ENCODE measurements at places on chromosomes 2 and 18.

DNA sequence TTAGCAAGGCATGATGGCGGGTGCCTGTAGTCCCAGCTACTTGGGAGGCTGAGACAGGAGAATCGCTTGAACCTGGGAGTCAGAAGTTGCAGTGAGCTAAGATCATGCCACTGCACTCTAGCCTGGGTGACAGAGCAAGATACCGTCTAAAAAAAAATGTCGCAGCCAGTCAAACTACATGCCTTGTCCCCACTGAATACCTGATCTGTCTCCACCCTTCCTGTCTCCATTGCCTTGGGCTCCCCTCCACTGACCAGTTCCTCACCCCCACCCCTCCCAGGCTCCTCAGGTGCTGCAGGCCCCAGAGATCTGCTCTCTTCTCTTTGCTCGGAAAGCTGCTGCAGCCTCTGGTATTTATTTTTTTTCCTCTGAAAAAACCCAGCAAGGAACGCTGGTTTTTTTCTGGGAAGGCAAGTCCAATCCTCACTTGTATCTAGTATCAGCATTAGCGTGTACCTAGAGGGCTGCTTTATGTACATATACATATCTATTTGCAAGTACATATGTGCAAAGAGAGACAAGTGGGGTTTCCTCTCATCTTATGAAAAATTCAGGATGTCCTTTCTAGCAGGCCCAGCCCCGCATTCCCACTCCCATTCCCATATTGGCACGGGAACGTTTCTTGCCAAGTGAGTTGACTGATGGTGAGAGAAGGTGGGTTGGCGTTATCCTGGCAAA, 4.4 kb downstream of the PSD4 start:
- DNase-seq: no peak

DNA sequence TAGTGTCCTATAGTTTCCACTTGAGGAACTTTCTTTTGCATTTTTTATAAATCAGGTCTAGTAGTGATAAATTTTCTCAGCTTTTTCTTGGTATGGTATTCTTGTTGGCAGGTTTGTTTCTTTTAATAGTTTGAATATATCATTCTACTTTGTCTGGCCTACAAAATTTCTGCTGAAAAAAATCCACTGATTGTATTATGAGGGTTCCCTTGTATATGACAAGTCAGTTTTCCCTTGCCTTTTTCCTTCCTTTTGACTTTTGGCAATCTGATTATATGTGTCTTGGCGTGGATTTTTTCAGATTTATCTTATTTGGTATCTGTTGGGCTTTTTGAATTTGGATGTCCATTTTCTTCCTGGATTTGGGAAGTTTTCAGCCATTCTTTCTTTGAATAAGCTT, 41.9 kb downstream of the MOCOS start:
- no peak for DNase-seq

DNA sequence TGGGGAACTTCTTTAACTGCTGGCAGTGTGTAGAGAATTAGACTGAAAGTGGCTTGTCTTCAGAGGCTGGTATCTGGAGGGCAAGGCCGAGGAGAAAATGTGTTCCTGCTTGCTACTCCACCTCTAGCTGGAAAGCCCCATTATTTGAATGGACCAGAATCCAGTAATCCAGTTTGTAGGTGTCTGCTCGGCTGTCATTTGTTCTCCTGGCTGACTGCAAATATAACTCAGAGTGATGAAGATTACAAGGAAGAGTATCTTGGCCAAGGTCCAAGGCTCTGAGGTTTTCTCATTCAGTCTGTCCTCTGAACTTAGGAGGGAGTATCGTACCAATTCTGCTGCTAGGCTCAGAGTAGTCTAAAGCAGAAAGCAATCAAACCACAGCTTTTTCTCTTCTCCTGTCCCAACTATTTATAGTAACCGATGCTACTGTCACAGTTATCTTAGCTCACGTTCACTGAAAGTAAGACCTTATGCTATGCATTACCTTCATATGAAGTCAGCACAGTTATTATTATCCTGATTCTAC, 228.6 kb downstream of the SETBP1 start:
- DNase-seq: no peak

- no peak for DNase-seq
Observed at GRCh38 chr2:98773907-98774306, 43.0 kb upstream of the MGAT4A start.

- no peak for DNase-seq
Observed at GRCh38 chr2:148110184-148110583, 89.3 kb downstream of the MBD5 start.

DNA sequence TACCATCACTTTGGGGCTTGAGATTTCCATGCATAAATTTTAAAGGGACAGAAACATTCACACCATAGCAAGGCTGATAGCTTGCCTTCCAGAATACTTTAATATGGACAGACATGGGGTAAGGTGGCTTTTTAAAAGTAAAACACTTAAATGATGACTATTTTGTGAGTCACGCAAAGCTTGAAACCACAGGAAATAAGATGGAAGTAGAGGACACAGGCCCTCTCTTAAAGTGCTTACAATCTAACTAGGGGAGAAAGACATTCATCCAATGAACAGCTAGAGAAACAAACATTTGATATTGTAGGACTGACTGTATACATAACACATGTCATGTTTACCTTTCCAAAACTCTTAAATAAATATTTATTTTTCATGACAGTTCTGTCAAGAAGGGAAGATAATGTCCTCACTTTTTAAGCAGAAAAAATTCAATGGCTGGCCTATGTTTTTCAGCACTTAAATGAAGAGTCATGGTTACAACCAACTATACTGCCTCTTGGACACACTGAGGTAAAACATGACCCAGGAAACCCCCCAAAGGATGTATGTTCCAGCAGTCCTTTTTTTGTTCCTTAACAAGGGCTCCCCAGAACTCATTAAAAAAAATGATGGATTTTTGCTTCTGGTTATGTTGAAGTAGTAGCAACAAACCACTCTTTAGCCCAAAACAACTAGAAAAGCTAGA, 120.0 kb upstream of the RBMS1 start:
- DNase-seq: no peak

GRCh38 chr2:80365762-80366161, 61.2 kb upstream of the LRRTM1 start:
- no peak for DNase-seq

- no peak for DNase-seq
Observed at GRCh38 chr2:37059841-37060240, 24.3 kb downstream of the HEATR5B start.

GRCh38 chr18:8260319-8260718, 348.9 kb upstream of the RAB12 start:
- DNase-seq: no peak

- DNase-seq: no peak
Observed at GRCh38 chr2:148303161-148303560, 282.3 kb downstream of the MBD5 start.

GRCh38 chr2:175169191-175169590, 1.2 kb upstream of the ATF2 start:
- no peak for DNase-seq

GRCh38 chr18:57134618-57135135, 12.2 kb upstream of the BOD1L2 start:
- no peak for DNase-seq

DNA sequence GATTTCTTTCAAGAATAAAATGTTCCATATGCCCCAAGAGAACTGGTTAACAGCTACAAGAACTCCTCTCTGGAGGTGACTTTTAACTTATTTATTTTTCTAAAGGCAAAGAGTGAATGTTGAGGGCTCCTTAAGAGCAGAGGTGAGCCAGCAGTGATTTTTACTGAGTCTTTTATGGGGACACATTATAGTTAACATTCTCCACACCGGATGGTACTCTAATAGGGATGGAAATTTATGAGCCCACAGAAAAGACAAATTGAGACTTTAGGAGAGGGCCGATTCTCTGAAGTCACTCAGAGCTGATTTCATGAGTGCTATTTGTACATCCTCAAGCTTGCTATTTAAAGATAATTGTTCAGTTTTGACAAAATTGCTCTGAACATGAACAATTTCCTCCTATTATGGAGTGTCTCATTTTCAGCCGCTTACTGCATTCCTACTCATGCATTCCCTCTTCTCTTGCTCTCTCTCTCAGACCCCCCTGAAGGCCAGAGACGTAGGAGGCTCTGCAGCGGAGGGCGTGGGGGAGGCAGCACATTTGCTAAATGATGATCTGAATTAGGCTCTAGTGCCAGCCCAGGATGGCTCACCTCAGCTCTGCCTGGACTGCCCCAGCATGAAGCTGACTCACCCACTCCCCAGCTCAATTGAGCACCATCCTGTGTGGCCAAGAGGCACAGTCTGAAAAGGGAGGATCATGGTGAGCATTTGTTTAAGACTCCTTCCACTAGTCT, 5.9 kb upstream of the RPL37A start:
- DNase-seq: no peak

DNA sequence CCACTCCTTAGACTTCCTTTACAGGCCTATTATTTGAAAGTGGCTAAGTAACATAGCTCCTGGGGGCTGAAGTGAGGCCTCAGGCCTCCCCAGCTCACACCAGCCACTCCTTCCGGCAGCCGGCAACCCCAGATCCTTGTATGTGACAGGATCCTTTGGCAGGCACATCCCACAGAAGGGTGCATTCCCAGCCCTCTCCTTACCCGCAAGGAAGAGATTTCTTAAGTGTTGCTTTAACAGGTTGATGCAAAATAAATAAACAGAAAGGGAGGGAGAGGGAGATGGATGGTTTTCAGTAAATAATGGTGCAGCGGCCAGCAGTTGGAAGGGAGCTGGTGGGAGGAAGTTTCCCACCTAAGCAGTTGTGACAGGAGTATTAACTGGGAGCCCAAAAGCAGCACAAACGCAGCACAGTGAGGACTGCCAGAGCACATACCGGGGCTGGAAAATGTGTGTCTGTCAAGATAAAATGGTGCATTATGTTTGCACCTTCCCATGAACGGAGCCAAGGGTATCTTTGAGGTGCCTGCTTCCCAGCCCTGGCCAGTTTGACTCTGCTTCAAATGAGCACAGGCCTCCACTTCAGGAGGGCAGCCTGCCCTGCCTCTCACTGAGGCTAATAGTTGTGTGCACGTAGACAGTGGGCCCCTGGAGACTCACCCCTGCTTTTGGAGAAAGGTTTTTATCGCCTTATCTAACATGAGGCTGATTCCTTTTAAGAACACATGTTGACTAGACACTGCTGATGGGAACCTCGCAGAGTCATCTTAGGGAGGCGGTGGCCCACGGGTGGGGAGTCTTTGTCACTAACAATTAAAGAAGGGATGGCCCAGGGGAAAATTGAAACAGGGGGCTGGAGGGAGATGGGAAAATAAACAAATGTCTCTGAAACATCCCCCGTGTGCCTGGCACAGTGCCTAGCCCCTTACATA, 32.8 kb downstream of the NRP2 start:
- DNase-seq: no peak

DNA sequence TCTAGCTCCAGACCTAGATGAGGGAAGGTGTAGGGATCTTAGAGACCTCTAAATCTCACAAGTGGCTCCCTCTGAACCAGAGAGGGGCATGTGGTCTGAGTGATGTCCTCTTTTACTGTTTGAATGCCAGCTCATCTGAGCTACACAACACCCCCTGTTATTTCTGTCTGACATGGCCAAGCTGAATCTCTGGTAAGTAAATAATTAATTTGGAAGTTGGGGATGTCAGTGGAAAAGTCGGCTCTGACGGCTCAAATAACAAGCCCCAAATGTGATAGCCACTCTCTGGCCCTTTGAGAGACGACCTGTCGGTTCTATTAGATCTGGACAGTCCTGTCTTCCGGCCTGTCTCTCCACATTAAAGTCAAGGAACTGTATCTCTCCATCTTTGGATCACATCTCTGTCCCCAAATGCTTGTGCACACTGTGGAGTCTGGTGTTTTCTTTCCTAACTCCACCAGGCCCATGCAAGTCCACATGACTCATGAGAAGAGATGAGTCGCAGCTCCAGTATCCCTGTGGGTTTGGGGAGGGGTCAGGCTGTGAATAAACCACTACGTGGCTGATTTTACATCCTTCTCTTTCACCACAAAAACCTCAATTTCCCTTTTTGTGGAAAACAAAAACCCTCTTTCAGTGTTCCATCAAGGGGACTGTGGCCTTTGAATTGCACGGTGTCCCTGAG, 52.5 kb downstream of the SETBP1 start:
- DNase-seq: peak; percentile 57
